ENCODE measurements at places on chromosomes 12 and 14. TPM values are rescaled to one million over a fixed set of nuclear protein-coding genes. Genes with fewer than 3 reads are reported as not detected.

CCDC38 gene
- not detected for total RNA-seq

ASIC1 gene
- total RNA-seq: 0.24 TPM

PMCH gene
- total RNA-seq: not detected

CLEC4C gene
- total RNA-seq: not detected

GLTP gene
- 35.7 TPM for total RNA-seq

GZMB gene
- total RNA-seq: not detected

CNIH1 gene
- total RNA-seq: 157 TPM

IL31 gene
- total RNA-seq: not detected

RTN1 gene
- not detected for total RNA-seq

- no peak for DNase-seq
These were observed 39.8 kb downstream of the NIN start for GRCh38 chr14:50791201-50791600.

DNA sequence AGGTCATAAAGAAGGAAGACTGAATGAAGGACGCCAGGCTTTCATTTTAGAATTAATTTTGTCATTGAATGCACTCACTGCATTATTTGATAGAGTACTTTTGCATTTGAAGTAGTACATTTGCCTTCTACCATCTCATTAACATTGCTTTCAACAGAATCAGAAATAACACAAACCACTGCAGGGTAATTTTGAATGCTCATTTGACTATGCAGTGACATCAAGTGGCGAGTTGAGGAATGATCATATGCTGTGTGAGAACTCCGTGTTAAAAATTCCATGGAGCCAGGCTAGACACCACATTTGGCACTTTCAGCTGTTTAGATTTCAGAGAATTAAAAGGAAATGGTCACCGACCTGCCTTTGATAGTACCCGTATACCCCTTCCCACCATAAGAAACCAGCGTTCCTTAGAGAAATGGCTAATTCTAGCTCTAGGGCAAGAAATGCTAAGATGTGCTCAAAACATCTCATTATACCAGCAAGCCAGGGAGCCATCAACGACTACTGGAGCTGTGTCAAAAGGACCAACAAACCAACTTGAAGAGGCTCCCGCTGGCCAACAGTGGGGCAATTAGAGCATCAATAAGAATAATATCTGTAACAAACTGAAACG, 16.5 kb downstream of the HEBP1 start:
- DNase-seq: peak; percentile 54

GRCh38 chr12:15599266-15600037, 189.7 kb downstream of the EPS8 start:
- DNase-seq: peak; percentile 18

- DNase-seq: no peak
These were observed 170.4 kb upstream of the HIF1A start for GRCh38 chr14:61524936-61525292.

DNA sequence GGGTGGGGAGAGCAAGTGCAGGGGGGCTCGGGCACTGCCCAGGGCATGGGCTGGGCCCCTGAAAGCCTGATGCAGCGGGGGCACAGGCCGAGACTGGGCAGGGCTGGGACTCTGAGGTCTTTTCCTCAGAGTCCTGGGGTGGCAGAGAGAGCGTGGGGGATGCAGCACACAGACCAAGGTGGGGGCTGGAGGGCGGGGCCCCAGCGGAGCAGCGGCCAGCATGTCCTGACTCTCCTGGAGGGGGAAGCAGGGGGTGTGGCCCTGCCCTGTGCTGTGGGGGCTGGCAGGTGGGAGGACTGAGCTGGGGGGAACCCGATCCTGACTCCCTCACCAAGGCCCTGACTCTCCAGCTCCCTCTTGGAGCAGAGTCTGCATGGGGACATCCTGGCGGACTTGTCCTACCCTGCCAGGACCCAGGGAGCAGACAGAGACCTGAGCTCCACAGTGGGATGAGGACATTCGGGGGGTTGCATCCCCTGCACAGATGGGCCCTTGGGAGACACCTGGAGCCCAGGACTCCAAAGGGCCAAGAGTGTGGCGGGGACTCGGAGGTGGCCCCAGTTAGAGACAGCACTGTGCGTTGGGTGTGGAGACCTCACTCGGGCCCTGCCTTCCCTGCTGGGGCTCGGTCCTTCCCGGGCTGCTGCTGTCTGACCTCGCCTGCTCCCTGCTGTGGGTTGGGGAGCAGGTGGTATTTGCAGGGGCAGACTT, 326.1 kb downstream of the TMEM121 start:
- no peak for DNase-seq

- DNase-seq: no peak
These were observed 807.2 kb downstream of the SLC16A7 start for GRCh38 chr12:60402996-60403395.

DNA sequence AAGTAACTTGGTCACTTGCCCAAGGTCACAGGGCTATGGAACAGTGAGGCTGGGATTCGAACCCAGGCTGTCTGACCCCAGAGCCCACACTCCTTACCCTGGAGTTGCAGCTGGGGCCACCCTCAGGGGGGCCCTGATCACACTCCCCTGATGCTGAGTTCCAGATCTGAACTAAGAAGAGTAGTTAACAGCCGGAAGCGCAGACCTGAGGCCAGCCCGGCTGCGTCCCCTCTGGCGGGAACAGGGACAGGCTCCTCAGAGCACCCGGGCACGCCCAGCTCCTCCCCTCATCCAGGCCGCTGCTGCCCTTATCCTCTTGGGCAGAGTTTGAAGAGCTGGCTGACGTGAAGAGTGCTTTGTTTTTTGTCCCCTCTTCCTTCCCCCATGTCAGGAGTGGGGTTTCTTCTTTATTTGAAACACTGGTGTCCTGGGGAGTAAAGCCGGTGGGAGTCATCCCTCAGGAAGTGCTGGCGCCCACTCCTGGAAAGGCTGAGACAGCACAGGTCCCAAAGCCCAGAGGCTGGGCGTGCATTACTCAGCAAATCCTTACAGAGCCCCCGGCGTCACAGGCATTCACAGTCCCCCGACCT, 8.7 kb downstream of the PHB2 start:
- peak; percentile 68 for DNase-seq

DNA sequence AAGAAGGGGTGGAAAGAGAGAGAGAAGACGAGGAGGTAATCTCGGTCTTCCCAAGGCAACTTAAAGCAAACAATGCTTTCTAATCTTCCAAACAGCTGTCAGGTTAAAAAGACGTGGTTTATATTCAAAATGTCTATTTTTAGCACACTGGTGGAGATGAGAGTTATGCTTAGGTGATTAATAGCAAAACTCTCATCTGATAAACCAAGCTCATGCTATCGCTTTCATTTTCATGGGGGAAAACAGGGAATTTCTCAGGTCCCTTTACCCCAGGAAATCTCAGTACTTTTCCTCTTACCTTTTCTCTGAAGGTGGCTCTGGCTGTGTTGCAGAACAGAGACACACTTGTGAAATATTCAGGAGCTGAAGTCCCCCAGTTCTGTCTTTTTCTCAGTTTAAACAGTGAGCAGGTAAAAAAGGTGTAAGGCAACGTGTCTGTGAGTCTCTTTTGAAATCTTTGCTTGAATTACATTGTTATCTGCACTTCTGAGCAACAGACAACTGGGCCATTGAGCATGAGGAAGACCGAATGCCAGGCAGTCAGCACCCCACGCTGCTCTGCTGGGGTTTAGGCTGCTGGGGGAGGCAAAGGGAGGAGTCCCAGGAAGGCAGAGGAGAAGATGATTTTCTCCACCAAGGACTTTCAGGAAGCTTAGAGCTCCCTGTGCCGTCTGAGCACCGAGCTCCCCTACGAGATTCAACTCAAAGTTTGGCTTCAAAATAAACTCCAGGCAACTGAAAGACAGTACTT, 759.3 kb downstream of the BCL11B start:
- DNase-seq: no peak

DNA sequence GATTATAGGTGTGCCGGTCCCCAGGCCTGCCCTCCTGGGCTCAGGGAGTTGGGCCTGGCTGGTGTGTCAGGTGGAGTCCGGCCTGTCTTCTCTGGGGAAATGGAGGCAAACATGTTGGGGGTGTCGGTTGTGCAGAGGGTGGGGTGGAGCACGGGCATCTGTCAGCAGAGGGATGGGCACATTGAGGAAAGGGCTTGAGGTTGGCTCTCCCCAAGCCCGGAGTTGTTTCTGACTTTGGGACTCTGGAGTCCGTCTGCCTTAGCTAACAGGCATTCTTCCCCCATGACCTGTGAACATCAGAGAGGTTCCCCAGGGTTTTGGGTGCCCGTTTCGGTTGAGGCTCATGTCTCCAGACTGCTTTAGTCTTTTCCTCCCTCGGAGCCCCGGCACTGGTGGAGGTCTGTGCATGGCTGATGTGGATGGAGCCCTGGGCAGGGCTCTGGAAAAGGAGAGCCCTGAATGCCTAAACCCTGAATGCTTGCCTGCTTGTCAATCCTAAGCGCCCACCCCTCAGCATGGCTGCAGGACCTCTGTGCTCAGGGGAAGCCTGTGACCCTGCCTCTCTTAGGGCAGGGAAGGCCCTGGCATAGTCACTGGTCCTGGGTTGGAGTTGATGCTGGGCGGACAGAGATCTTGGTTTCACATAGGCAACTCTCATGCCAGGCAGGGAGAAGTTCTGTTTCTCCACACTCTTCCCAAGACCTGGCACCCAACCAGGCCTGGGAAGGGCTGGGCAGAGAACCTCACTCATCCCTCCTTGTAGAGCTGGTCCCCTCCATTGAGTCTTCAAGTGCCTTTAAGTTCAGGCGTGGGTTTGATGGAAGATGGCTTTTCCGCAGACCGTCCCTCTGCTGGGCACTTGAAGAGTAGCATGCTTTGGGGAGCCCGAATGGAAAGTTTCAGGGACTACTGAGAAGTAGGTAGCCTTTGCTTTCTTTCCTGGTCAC, 12.9 kb downstream of the NYNRIN start:
- peak; percentile 54 for DNase-seq

- DNase-seq: peak; percentile 19
These were observed 38.0 kb upstream of the FBXO21 start for GRCh38 chr12:117228239-117228638.

GRCh38 chr12:44227616-44228015, 391.7 kb downstream of the TMEM117 start:
- no peak for DNase-seq

- no peak for DNase-seq
These were observed 3.0 kb downstream of the ENDOU start for GRCh38 chr12:47722136-47722834.

GRCh38 chr14:100887728-100888335, 15.7 kb downstream of the RTL1 start:
- DNase-seq: no peak

DNA sequence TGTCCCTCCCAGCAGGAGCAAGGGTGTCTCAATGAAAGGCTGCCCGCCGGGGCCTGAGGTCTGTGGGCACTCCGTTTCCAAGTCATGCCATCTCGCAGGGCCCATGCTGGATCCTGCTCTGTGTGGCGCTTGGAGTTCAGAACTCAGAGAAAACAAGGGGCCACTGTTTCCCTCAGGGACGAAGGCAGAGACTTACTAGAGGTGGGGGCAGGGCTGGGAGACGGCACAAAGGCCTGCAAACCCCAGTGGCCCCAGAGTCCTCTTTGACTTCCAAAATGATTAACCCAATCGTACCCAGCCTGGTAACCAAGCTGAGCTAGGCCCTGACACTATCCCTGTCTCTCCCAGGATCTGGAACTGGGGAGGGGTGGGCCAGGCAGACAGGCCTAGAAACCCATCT, 95.8 kb downstream of the ITPK1 start:
- peak; percentile 26 for DNase-seq

GRCh38 chr14:104785708-104786080, 9.9 kb downstream of the AKT1 start:
- no peak for DNase-seq

DNA sequence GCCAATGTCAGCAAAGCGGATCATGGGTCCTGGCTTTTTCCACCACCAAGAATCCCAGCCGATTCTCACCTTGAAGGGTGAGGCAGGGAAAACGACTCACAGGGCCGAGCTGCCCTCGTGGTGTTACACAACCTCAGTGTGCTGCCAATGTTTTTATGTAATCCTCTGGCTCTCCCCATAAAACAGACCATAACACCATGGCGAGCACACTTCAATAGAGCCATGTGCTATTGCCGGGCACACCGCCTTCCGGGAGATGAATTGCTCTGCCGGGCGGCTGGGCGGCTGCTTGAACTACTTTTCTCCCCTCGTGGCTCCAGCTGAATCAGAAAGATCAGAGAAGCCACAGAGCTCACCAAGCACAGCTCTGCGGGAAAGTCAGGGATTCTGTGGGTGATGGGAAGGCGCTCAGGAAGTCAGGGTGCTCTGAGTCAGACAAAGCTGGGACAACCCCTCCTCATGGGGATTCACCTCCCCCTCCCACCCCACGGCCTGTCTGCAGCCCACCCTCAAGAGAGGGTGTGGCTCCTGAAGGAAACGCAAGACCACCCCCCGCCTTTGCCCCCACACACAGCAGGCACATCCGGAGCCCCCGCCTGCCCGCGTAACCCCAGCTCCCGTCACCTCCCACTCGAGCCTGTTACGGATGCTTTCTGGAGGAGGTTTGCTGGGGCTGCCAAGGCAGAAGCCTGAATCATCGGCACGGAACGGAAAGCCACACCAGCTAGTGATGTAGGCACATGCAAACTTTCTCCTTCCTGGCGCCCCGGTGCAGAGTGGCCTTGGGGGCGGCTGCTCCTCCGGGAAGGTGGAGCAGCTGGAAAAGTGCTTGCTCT, 1.8 kb downstream of the GALNT9 start:
- DNase-seq: peak; percentile 74

DNA sequence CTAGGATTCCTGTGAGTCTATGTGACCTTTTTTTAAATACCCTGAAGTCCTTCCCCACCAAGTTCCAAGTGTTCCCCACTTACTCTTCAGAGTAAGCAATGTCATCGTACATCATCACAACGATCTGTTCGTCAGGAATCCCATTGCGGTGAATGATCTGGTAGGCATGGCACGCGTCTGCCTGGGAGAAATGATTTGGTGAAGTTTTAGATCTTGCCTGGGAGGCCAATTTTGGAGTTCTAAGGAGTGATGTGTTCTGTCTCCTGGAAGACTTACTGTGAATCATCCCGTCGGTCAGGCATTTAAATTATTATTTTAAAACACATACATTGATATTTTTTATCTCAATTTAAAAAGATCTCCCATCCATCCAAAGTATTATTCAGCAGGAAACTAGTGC, 29.8 kb downstream of the LGMN start:
- no peak for DNase-seq

GRCh38 chr12:83326666-83327065, 640.0 kb downstream of the TMTC2 start:
- no peak for DNase-seq

DNA sequence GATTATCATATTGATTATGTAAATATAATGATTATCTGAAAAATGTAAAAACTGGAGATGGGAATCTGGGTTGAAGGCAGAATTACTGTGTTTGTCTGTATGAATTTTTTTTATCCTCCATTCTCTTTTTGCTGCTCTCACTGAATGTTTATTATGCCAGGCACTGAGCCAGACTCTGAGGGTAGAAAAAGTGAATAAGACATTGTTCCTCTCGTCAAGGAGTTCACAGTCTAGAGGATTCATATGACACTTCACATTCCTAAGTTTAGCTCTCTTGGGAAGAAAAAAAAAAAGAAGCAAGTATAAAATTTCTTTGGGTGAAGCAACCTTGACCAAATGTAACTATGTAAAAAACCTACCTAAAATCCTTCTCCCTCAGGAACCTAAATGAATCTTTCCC, 120.9 kb upstream of the LMO3 start:
- DNase-seq: no peak

- peak; percentile 78 for DNase-seq
These were observed 62.4 kb downstream of the TMX1 start for GRCh38 chr14:51302295-51303030.

- no peak for DNase-seq
These were observed 15.8 kb downstream of the DTD2 start for GRCh38 chr14:31441273-31442111.

GRCh38 chr12:20757-21156, 45.8 kb upstream of the IQSEC3 start:
- no peak for DNase-seq
